ENCODE measurements at places on chromosomes 5 and 9. TPM values are rescaled to one million over a fixed set of nuclear protein-coding genes. Genes with fewer than 3 reads are reported as not detected.
A peak's percentile ranks its signal among the peaks of the same experiment; 100 is the strongest.

KCNN2 gene
- total RNA-seq, result 7.2 TPM

DNA sequence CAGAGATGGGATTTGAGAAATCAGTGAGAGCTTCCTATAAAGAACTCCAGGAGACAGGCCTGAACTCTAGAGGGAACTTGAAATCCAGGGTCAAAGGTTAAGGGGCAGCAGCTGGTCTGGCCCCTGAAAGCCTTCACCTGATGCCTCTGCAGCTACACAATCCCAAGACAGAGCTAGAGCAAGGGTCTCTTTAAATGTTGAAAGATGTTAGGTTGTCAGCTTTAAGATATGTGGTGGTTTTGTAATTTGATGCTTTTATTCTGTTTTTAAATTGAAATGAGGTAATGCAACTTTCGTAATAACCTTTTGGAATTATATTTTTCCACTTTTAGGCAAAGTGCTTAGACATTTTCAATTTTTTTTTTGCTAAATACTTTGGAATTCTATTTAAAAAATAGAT is 2.4 kb downstream of the SOWAHA start:
- no peak for DNase-seq

- DNase-seq, result no peak
Measured at GRCh38 chr5:161763571-161763970, 78.0 kb downstream of the GABRA6 start.

- DNase-seq, result no peak
Measured at GRCh38 chr9:20220286-20220685, 402.0 kb downstream of the MLLT3 start.

DNA sequence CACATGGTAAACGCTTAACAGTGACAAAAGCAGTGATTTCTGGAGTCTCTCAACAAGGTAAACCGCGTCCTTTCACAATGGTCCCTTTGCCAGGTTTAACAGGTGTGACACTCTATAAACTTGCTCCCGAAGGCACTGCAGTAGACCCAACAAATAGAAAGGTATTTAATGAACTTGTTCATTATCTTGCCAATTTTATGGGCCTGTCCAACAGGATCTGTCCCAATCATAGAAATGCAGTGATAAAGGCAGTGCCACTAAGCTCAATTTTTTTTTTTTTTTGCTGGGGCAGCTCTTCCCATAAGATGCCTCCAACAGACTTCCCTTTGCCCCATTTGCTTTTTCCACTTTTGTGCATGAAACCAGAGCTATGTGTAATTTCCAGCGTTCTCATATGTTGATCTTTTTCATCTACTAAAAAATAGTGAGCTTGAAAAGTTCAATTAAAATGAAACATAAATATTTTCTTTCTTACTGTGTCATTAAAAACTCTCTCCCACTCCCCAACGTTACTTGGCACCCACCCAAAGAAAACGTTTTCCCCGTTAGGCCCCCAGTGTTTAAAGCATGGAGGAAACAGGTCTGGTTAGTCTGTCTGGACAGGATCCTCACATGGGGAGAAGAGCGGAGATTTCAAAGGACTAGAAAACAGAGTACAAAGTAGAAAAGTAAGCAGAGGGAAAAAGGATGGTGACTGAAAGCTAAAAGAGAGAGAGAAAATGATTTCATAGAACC is 80.9 kb upstream of the SPATA31D4 start:
- DNase-seq, result no peak

GRCh38 chr5:14066326-14066725 is 76.8 kb upstream of the TRIO start:
- no peak for DNase-seq

GRCh38 chr5:160506006-160507004 is 84.7 kb downstream of the PTTG1 start:
- no peak for DNase-seq

GRCh38 chr9:128899566-128900322 is 17.8 kb downstream of the LRRC8A start:
- DNase-seq, result no peak

OR13C2 gene
- not detected for total RNA-seq

GRCh38 chr9:98262056-98262455 is 6.6 kb upstream of the TBC1D2 start:
- DNase-seq, result no peak

DNA sequence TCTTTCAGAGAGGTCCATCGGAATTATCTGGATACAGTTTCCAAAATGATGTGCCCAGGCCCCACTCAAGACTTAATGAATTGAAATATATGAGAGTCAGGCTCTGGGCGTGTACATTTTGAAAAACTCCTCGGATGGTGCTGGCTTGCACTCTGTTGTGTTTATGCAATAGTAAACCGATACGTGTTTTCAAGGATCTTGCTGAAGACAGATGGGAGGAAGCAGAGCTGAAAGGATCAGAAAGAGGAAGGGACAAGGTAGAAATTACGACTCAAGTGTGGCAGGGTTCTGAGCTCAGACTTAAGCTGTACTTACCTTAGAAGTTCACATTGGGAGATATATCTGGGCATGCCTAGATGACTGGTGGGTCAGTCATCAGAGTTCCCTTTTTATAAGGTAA is 13.7 kb upstream of the STOM start:
- DNase-seq, result no peak

DNA sequence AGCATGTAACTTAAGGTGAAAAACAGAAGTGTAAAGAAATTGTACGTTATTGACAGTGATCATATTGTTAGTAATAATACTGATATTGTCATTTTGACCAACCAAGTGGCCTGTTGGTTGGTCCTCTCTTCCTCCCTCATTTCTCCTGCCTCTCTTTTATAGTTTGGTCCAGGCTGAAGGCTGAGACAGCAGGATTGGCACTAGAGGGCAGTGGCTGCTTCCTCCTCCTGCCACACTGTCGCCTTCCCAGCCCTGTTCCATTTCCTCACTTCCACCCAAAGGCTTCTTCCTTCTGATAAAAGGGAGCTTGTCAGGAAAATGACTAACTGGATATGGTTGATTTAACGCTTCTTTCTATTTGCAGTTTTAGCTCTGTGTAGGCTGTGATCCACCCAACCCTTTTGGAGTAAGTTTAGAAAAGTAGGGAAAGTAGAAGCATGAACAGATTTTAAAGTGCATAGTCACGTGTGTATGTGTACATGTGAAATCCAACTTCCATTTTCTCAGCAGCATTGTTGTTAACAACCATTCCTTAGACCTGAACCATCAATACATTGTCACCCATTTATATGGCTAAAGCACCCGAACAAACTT is 35.6 kb downstream of the PTCD2 start:
- peak; percentile 23 for DNase-seq

DNA sequence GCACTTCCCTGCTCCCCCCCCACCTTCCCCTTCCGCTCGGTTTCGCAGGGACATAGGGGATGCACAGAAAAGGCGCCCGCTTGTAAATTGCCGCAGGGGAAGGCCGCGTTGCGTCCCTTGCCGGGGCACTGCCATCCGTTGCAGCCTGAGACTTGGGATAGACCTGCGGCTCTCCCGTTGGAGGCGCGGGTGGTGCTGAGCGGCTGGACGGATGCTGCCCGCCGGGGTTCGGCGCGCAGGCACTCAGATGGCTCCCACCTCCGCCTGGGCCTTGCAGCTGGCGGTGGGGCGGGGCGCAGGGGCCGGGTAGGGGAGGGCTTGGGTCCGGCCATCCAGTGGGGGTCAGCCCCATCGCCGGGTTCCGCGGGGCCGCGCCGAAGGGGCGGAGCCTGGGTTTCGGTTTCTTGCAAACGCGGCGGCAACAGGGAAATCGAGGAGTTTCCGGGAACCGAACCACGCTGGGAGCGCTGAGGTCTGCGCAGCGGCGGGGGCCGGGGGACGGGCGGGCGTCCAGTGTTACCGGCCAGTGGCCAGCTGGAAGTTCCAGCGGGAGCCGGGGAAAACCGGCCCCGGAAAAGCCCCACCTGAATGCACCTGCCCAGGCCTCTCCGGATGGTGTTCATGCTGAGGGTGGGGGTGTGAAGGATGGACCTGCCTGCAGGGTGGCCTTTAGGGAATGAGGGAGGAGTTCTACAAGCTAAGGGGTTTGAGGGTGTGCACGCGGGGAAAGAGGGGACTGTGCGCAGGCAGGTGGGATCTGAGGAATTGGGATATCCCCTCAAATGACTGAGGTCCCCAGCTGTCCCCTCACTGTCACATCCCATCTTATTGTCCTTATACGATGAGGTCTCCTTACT is 6.3 kb upstream of the IRF1 start:
- peak; percentile 93 for DNase-seq

GRCh38 chr5:81097713-81098112 is 135.4 kb upstream of the CKMT2 start:
- DNase-seq, result no peak

GPR151 gene
- not detected for total RNA-seq

CARD6 gene
- 6.1 TPM for total RNA-seq

DNA sequence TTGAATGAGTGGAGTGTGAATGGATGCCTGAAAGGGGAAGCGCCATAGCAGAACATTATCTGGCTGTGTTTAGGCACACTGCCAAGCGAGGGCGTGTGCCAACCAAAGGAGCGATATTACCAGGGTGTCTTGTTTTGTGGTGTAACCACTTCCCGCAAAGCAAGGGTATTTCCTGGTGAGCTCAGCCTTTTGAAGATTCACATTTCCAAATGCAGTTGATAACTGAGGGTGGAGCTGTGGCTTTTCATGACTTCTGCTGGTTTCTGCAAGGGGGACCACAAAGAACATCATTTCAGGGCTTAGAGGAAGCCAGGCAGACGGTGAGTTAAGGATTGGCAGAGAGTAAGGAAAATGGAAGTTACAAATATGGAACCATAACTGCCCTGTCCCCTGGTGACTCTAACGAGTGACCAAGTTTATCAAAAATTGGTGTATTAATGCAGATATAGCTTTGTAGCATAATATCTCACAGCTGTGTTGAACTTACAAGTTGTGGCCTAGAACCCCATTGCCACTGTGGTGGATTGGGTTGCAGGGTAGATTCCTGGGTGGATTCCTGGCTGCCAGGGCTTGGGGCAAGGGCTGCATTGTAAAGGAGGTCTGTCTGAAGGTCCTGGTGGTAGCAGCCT is 71.4 kb downstream of the RALGPS1 start:
- peak; percentile 70 for DNase-seq

TOMM5 gene
- total RNA-seq, result 56.4 TPM

GRCh38 chr9:31251386-31251785 is 1133.1 kb upstream of the ACO1 start:
- no peak for DNase-seq

Measured in left ventricle myocardium inferior (tissue), 1 donor.